ELF-1 (cell line): ENCODE measurements at places on chromosomes 3 and 15.

GRCh38 chr15:59174835-59175831 lies 31.5 kb upstream of the LDHAL6B start:
- DNase-seq, result peak; percentile 69

- DNase-seq, result no peak
Measured at GRCh38 chr15:66007663-66008262, 138.5 kb downstream of the RAB11A start.

- DNase-seq, result peak; percentile 1
Measured at GRCh38 chr3:74614107-74614967, at the start of gene CNTN3. TSS of gene CNTN3 (minus strand) at chr3:74614659. CDS start at chr3:74521112, 93,547 bp downstream.

DNA sequence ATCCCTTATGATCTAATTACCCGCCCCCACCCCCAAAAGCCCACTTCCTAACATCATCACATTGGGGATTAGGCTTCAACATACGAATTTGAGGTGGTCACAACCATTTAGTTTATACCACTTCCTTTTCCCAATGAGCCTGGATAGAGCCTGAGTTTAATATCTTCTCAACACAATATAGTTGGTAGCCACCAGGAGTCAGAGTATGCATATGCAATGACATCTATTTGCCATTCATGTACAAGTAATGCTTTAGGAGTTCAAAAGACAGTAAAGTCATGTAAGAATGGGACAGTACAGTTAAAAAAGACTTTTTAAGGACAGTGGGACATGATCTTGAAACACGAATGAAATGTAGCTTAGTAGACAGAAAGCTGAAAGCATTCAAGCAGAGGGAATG lies 172.4 kb downstream of the DCLK3 start:
- no peak for DNase-seq

- no peak for DNase-seq
Measured at GRCh38 chr3:41247055-41248004, 48.0 kb downstream of the CTNNB1 start.

DNA sequence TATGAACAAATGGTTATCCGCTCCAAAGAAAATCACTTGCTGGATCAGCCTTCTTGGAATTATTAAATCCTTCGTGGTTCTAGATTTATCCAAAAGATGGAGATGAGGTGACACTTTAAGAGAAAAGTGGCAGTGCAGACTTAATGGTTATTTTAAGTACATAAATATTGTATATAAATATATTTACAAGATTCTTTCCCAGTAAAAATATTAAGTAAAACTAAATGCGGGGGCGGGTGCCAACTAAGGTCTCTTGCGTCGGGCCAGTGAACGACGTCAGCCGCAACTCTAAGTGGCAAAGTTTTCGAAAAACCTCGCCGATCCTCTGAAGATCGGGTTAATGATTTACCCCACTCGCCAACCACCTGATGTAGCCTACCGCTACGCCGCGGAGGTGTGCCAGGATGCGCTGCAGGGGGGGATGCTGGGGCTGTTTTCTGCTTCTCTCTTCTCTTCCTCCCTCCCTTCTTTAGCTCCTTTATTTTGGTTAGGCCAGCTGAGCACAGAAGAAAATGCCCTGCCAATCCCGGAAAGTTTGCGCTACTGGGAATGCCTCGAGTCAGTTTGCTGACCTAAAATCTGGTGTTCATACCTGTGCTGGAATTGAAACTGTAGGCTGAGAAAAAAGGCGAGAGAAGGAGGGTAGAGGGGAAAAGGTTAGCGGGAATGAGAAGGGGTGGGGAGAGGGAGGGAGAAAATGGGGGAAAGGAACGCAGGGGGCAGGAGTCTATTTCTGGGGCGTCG lies 7.6 kb upstream of the FOXB1 start:
- DNase-seq, result peak; percentile 54

DNA sequence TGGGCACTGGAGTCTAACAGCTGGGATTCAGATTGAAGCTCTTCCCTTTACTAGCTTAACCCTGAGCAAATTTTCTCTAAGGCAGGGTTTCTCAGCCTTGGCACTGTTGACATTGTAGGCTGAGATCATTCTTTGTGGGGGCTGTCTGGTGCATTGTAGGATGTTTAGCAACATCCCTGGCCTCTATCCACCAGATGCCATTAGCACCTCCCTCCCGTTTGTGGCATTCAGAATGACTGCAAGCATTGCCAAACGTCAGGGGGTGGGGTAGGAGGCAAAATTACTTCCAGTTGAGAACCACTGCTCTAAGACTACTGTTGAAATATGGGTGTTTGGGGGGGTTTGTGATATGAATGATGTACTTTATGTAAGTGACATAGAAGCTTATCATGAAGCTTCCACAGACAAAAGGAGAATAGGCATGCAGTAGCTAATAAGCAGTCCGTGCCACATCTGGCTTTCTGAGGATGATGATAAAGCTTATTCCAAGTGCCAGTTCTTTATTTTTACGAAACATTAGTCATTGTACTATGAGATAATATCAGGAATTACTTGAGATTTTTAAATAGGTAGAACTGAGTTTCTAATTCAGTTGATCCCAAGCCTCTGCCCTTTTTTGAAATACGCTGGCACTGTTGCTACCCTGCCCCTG lies 39.3 kb downstream of the NKIRAS1 start:
- no peak for DNase-seq

DNA sequence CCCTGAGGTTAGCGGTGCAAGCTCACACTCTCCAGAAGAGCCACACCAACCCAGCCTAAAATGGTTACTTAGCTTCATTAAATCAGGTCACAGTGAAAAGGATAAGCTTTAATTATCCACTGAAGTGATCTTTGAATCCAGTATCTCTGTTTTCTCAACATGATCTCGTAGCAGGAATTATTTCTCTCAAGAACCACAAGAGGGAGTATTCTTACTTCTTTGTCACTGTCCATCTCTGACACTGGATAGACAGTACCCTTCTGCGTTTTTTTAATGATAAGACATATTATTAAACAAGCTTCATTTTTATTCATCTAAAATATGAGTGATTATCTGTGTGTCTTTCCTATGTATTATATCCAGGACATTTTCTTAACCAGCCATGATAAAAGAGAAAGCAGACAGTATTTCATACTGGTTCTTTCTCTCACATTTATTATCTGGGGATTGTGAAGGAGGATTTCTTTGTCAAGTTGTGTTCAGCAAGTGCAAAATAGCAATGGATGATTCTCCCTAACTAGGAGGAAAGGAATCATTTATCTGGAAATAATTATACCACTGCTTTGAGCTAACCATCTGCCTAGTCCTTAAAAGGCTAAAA lies 105.4 kb upstream of the CCDC54 start:
- DNase-seq, result no peak

DNA sequence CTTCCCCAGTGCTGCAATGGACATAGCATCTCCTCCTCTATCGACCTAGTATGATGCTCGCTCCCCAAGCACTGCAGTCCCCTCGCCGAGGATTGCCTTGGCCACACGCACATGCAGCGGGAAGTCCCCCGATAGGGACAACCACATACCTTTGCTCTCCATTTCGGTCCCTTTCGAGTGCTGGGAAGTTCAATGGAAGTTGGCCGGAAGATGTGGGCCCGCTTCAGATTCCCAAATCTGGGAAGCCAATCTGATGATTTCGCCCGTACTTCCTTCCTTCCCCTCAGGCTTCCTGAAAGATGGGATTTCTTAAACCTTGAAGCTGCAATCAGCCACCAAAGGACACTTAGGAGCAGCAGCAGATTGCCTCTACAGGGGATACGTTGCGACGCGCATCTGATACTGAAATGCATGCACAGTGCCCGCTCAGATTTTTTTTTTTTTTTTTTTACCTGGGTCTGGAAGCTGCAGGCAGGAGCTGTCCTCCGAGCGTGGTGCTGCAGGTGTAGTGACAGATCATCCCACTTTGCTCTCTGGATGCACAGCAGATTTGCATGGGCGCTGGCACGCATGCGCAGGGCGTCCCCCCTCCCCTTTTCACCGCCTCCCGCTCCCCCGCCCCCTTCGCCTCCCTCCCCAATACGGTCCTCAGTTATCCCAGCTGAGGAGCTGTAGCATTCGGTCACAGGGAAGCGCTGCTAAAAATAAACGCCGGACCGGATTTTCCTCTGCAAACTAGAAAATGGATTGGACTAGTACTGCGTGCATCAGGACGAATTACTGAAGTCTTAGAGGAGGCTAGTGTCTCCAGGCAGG lies at the start of gene FGF12:
FGF12 (minus strand) TSS at position 510 of the 816 bp plus-strand sequence.
- DNase-seq, result peak; percentile 92

DNA sequence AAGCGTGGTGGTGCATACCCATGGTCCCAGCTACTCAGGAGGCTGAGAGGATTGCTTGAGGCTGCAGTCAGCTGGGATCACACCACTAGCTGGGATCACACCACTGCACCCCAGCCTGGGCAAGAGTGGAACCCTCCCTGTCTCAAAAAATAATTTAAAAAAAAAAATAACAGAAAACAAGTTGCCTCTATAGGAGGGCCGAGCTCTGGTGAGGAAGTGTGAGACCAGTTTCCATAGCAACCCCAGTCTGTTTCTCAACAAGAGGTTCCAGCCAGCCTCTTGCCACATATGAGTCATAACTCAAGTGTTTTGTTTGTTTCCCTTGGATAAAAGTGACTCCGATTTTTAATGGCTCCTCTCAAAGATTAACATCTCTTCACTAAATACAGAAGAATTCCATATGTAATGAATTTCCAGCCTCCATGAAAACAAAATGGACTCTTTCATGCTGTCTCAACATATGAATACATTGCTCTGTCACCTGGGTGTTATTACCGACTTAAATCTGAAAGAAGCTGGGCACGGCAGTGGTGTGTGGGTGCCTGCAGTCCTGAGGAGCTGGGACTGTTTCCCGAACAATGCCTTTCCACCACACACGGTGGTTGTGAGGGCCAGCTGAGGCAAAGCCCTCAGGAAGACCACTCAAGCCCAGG lies 19.7 kb downstream of the TMEM43 start:
- peak; percentile 79 for DNase-seq

DNA sequence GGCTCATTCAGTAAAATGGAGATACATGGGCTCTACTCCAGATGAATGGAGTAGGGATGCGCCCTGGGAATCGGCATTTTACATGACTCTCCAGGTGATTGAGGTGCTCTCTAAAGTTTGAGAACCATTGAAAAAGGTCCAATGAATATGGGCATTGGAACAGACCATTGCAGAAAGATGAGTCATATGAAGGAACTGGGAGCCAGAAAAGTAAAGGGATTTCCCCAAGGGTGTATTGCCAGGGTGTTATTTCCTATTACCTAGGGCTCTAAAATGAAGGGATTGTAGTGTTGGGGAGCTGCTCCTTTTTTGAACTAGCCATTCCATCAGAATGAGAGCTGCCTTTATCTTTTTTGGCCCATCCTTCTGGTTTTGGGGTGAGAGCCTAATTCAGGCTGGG lies 21.7 kb downstream of the CLDN11 start:
- DNase-seq, result no peak

GRCh38 chr3:106514431-106514830 lies 645.6 kb upstream of the CBLB start:
- no peak for DNase-seq

GRCh38 chr3:44981220-44981619 lies 5.2 kb downstream of the EXOSC7 start:
- no peak for DNase-seq

DNA sequence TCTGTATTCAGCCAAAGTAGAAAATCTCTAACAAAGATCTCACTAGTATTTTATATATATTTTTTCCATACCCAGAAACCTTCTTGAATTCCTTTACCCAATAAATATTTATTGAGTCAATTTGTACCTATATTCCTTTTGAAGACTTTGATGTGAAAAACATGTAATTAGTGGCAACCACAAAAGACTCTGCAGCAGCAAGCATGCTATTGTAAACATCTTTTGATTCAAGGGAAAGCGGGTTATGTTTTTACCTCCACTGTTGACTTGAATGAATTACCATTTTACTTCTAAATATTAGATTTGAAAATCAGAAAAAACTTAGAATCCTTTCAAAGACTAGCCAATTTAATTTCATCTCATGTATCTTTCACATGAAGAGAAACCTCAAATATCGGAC lies 2.4 kb downstream of the GPR15 start:
- DNase-seq, result no peak

GRCh38 chr15:95948411-95948810 lies 382.1 kb upstream of the NR2F2 start:
- no peak for DNase-seq

DNA sequence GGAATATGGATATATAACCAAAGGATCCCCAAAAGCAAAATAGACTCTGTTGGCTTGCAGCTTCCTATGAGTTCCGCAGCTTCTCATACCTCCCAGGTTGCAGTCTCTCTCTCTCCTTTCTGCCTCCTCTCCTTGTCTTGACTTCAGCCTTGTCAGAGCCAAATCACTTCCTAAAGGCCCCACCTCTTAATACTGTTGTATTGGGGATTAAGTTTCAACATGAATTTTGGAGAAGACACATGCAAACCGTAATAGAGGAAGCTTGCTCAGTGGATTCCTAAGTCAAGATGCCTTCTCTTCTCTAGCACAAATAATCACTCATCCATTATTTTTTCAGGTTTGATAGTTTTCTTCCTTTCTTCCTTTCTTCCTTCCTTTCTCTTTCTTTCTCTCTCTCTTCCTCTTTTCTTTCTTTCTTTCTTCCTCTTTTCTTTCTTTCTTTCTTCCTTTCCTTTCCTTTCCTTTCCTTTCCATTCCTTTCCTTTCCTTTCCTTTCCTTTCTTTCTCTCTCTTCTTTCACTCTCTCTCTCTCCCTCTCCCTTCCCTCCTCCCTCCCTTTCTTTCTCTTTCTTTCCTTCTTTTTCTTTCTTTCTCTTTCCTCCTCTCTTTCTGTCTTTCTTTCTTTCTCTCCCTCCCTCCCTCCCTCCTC lies 411.3 kb upstream of the TPM1 start:
- DNase-seq, result no peak

GRCh38 chr3:197737749-197738462 lies 1.2 kb upstream of the RUBCN start:
- DNase-seq, result no peak

DNA sequence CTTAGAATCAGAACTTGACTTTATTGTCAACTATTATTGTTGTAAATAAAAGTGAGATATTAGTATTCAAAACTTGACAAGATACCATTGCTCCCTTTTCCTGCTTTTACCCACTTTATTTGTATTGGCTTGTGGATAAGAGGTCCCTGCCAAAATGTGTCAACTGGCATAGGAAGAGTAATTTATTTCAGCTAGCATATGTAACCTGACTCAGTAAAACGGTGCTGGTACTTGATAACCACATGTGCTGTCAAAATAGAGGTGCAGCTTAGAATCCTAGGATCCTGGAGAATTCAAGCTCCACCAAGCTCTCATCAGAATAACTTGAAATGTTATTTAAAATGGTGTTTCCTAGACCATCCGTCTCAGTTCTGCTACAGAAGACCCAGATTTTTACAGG lies 90.2 kb upstream of the TGFBR2 start:
- DNase-seq, result no peak
